ENCODE measurements at places on chromosomes 7 and 10.

DNA sequence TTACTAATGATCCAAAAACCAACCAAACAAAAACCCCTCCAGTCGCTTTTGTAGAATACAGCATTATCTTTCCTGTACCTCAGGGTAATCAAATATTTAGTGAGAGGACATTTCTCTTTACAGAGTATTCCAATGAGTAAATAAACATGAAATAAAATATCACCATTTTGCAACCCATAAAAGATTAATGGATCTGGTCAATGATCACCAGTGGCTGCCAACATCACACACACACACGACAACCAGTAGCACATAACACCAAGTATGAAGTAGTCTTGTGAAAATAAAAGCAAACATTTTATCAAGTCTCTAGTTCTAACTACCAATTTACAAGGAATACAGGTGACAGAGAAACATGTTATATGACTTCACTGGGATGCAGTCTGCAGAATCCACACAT, 188.6 kb upstream of the IMMP2L start:
- DNase-seq, result no peak

DNA sequence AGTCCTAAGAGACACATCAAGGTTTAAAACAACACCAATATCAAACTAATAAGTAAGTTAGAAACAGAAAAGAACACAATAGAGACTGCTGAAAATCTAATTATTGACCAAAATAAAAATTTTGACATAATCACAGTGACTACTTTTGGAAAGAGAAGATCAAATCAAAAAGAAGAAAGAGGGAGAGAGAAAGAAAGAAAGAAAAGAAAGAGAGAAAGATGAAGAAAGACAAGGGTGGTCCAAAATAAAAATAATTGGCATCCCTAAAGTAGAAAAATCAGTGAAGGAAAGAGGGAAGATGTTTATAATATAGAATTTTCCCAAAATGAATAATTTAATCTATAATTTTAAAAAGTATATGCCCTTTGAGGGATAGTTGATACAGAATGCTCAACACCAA, 118.8 kb upstream of the VIPR2 start:
- no peak for DNase-seq

GRCh38 chr10:10817609-10818008, 200.1 kb upstream of the CELF2 start:
- no peak for DNase-seq

- DNase-seq, result no peak
These were observed 201.9 kb downstream of the MALRD1 start for GRCh38 chr10:19250546-19250945.

GRCh38 chr10:4685491-4685890, 140.5 kb upstream of the AKR1E2 start:
- no peak for DNase-seq

GRCh38 chr10:78750418-78750817, 318.3 kb upstream of the ZMIZ1 start:
- peak; percentile 5 for DNase-seq

Measured in hematopoietic multipotent progenitor cell treated with erythropoietin and hydrocortisone succinate and interleukin-3 and kit ligand, for 17 days (in vitro differentiated cells).